ENCODE measurements at places on chromosomes 7 and 10. TPM values are rescaled to one million over a fixed set of nuclear protein-coding genes. Genes with fewer than 3 reads are reported as not detected.

KCNK18 gene
- not detected for total RNA-seq

FAM20C gene
- 18.2 TPM for total RNA-seq

IKZF1 gene
- total RNA-seq, result not detected

IDE gene
- 20.4 TPM for total RNA-seq

SMNDC1 gene
- 8.9 TPM for total RNA-seq

PLAC9 gene
- 78.7 TPM for total RNA-seq

NAT16 gene
- total RNA-seq, result not detected

H2BK1 gene
- not detected for total RNA-seq

NXPH1 gene
- not detected for total RNA-seq

CC2D2B gene
- 0.09 TPM for total RNA-seq

FAM25G gene
- not detected for total RNA-seq

NKX2-3 gene
- not detected for total RNA-seq

DNAJB9 gene
- 19.1 TPM for total RNA-seq

TRIM74 gene
- total RNA-seq, result not detected

PCDH15 gene
- 0.08 TPM for total RNA-seq

ZNF425 gene
- total RNA-seq, result 4.3 TPM

TMEM229A gene
- total RNA-seq, result 3.8 TPM

STRIP2 gene
- 6.9 TPM for total RNA-seq

PRPS1L1 gene
- not detected for total RNA-seq

OPN1SW gene
- not detected for total RNA-seq

RET gene
- total RNA-seq, result 0.27 TPM

TLL2 gene
- total RNA-seq, result under 0.01 TPM

NPSR1 gene
- total RNA-seq, result not detected

IGF2BP3 gene
- 2.9 TPM for total RNA-seq

FGFBP3 gene
- 1.2 TPM for total RNA-seq

UTF1 gene
- total RNA-seq, result not detected

MACC1 gene
- 0.18 TPM for total RNA-seq

HNRNPF gene
- total RNA-seq, result 66.2 TPM

IL2RA gene
- not detected for total RNA-seq

CCL26 gene
- total RNA-seq, result 1.2 TPM

SPDYE6 gene
- not detected for total RNA-seq

GNAT3 gene
- not detected for total RNA-seq

SFXN4 gene
- 25.6 TPM for total RNA-seq

IFIT1B gene
- total RNA-seq, result not detected

ITPRIP gene
- total RNA-seq, result 15.7 TPM

RBP3 gene
- not detected for total RNA-seq

OR2A12 gene
- total RNA-seq, result not detected

MYH16 gene
- total RNA-seq, result not detected

ATOH7 gene
- not detected for total RNA-seq

VIPR2 gene
- total RNA-seq, result not detected

ACTL6B gene
- total RNA-seq, result not detected

RAMP3 gene
- total RNA-seq, result not detected

TEX36 gene
- 2.1 TPM for total RNA-seq

PAPOLB gene
- not detected for total RNA-seq

MOGAT3 gene
- not detected for total RNA-seq

C7orf57 gene
- 0.09 TPM for total RNA-seq

TMEM225B gene
- total RNA-seq, result not detected

PMPCB gene
- 67.4 TPM for total RNA-seq

PRSS1 gene
- total RNA-seq, result not detected

TAS2R41 gene
- total RNA-seq, result not detected

GTPBP10 gene
- total RNA-seq, result 26.6 TPM

ANAPC16 gene
- 61.7 TPM for total RNA-seq

APBB1IP gene
- 5.9 TPM for total RNA-seq

AKR1E2 gene
- total RNA-seq, result 4.6 TPM

PPP1R3C gene
- total RNA-seq, result 92.6 TPM

MYL10 gene
- not detected for total RNA-seq

ST8SIA6 gene
- total RNA-seq, result 0.09 TPM

HOXA11 gene
- total RNA-seq, result not detected

GRID1 gene
- total RNA-seq, result not detected

Measured in fibroblast of the aortic adventitia (primary cell).